ENCODE measurements at places on chromosomes 6 and 20.

DNA sequence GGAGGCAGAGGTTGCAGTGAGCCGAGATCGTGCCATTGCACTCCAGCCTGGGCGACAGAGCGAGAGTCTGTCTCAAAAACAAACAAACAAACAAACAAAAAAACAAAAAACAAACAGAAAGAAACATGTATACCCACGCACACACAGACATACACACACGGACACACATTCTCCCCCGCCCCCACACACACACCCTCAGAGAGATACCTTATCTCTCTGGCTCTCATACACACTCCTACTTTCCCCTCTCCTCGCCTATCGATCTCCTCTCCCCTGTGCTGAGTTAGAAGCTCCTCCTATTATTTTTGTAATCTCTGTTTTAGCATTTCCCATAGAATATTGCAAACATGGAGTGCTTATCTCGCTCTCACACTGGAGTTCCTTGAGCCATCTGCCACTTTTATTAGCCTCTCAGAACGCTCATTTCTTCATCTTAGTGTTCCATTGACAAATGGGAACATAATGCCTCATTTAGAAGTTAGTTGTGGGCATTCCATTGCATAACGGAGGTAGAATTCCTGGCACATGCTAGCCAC, 144.2 kb upstream of the CITED2 start:
- no peak for DNase-seq

- DNase-seq: no peak
Observed at GRCh38 chr20:46990596-46991104, 96.0 kb downstream of the EYA2 start.

DNA sequence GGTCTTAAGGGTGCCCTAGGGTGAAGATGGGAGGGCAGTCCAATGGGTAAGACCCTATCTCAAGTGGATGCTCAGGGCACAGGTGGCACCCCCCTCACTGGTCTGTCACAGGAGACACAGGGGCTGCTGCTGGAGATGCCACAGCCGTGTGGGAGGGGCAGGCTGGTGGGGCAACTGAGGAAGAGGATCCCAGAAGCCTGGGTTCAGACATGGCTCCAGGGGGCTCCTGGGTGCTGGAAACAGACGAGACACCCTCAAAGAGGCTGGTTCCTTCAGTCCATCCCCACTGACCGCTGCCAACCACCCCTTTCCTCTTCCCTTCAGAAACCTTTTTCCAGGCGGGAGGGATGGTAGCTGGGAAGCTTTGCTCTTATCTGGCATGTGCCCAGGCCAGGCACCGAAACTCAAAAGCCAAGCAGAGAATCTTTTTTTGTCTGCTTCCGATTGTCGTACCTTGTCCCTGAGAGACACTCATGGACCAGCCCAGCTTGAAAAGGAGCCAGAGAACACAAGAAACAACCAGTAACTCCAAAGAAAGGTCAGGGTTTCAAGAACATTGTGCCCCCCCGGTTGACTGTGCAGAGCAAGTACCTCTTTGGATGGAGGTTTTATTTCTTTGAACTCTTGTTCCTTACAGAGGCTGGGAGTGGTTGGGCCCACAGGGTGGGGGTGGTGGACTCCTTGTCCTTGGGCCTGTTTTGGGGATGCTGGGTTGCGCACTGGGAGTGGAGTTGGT, 28.5 kb upstream of the EMILIN3 start:
- DNase-seq: no peak

GRCh38 chr6:169904051-169904922, 152.9 kb downstream of the ERMARD start:
- DNase-seq: no peak

DNA sequence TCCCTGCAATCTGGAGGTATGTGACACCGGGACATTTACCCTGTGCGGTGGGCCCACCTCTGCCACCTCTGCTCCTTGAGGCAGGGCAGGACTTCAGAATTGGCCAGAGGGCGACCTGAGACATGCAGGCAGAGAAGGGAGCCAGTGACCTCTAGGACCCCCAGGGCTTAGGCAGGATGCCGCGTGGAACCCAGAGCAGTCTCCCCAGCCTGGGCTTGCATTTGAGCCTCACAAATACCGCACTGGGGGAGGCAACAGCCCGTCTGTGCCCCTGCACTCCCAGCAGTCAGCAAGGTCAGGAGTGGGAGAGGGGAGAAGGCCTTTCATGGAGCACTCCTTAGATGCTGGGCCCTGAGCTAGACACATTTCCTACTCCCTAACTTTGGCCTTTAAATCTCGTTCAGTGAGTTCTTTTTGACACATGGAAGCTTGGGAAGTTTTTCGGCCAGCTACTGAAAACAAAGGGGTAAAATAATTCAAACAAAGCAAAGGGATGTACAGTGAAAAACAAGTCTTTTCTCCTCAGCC, 41.7 kb downstream of the C20orf203 start:
- DNase-seq: no peak

DNA sequence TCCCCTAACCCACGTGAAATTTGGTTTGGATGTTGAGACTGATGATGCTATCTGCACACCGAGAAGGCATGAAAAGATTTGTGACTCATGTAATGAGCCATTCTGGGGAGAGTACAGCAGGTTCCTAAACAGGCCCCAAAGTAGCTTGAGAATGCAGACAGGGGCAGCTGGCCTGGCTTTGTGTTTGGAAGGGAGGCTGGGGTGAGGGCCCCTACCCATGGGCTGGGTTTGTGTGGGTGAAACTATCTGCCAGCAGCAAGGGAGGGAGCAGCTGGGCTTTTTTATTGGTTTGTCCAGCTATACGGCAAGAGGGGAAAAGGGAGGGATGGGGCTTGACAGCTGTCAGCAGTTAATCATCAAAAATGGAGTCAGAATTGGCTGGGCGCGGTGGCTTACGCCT, 87.0 kb upstream of the RNF24 start:
- no peak for DNase-seq

DNA sequence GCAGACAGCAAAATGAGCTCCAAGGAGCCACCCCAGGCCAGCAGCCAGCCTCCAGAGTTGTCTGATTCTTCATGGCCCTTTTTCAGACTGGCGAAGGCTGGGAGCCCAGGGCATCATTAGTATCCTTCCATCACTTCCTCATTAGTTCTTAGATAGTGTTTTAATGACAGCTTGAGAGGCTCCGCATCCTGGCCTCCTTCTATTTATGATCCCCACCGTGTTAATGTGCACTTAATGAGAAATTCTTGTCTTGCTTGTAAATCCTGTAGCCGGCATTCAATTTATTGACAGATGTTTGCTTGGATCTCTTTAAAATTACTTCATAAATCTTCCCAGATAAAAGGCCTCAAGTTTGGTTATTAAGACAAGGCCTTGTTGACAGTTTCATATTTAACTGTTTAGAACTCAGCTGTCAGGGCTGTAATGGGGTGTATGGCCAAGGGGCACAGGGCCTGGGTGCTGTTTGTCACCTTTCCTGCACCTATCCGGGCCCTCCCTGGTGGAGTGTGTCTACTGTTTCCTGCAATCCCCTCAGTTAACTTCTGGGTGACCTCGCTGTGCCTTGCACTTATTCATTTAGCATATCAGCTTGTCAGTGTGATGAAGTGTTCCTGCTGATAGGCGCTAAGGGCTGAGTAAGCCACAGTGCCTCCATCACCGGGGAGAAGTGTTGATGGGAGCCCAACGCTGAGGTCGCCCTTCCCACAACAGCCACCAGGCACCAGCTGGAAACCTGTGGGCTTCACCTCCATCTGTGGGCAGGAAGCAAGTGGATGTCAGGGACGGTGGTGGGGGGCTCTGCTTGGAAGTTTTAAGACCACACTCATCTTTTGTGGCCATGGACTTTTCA, 169.3 kb downstream of the TSHZ2 start:
- DNase-seq: no peak

GRCh38 chr6:105900125-105900937, 185.8 kb upstream of the PRDM1 start:
- peak; percentile 36 for DNase-seq

DNA sequence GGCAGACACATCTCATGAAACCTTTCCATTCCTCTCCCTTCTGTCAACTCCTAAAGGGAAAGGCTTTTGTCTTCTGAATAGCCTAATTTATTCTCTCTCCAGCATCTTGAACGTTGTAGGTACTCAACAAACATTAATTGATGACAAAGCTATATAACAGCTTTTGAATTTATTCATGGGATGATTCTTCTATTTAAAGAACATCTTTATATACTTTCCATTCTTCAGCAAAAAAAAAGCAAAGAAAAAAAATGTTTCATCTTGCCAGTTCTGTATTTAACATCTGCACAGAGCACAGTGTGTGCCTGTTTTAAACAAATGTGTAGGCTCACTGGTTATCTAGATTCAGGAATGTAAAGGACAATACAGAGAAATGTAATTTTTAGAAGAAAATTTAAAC, 648.7 kb downstream of the KIF16B start:
- DNase-seq: no peak

DNA sequence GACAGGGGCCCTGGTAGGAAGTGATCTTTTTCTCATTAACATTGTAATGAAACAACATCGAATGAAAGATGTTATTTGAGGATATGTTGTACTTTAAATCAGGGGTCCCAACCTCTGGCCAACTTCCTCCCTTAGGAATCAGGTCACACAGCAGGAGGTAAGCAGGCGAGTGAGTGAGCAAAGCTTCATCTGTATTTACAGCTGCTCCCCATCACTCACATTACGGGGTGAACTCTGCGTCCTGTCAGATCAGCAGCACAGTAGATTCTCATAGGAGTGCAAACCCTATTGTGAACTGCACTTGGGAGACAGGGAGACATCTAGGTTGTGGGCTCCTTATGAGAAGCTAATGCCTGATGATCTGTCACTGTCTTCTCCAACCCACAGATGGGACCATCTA, 19.9 kb downstream of the EPM2A start:
- no peak for DNase-seq

DNA sequence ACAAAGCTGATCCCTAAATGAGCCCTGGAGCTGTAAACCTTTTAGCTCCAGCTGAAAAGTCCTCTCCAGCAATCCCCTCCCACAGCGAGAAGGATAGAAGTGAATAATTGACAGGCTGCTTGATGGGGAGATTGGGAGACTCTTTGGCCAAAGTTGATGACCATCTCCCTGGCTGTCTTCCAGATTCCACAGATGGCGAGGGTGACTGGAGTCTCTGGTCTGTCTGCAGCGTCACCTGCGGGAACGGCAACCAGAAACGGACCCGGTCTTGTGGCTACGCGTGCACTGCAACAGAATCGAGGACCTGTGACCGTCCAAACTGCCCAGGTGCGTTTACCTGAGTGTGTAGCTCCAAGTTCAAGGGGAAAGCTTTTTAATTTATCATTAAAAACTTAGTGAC, 67.3 kb downstream of the ISM1 start:
- DNase-seq: no peak

GRCh38 chr6:28368522-28368921, 18.8 kb downstream of the ZKSCAN3 start:
- DNase-seq: no peak

GRCh38 chr6:81451787-81452186, 300.7 kb downstream of the TENT5A start:
- DNase-seq: no peak

DNA sequence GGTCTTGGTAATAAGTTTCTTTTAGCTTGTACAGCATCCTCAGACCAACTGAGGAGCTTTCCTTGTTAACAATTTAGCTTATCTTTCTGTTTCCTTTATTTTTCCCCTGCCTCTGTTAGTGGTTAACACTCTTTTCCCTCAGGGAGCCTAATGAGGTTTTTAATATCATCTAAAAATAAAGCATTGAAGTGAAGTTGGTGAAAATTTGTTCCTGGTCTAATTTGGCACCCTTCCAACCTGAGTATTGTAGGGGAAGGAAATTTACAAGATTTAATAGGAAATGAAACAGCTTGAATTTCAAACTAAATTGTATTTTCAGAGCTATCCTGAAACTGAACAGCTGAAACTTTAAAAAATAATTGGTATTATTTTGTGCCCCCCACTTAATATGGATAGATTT, 28.1 kb upstream of the VAPB start:
- no peak for DNase-seq

DNA sequence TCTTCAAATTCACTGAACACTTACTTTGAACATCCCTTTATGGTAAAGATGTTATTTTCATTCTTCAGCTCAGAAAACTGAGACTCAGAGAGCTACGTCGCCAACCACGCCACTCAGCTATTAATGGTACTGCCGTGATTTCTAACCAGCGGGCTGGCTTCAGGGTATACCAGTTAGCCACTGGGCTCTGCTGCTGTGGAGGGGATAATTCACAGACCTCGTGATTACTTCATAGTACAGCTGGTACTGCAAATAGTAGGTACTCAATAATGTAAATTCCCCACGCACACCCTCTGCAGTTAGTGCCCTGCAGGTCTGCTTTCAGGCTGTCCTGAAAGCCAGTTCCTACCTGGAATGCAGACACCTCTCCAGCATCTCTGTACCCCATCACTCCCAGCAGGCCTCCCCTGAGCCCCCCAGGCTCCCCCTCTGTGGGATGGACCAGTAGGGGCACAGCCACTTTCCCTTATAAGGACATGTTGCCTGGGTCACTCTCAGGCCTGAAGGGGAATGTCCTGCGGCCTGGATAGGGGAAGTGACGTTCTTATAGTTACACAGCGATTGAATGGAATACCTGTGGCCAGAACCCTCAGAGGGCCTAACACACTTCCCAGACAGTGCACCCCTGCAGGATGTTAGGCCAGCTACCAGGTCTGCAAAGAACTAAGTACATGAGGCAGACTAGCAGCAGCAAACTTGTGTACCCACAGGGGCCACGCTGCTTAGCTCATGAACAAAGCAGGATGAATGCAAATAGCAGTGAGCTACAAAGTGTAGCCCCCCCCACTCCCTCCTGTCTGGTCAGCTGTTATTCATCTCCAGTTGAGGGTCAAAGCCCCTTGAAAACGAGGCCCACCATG, 1.3 kb upstream of the OCSTAMP start:
- DNase-seq: no peak

DNA sequence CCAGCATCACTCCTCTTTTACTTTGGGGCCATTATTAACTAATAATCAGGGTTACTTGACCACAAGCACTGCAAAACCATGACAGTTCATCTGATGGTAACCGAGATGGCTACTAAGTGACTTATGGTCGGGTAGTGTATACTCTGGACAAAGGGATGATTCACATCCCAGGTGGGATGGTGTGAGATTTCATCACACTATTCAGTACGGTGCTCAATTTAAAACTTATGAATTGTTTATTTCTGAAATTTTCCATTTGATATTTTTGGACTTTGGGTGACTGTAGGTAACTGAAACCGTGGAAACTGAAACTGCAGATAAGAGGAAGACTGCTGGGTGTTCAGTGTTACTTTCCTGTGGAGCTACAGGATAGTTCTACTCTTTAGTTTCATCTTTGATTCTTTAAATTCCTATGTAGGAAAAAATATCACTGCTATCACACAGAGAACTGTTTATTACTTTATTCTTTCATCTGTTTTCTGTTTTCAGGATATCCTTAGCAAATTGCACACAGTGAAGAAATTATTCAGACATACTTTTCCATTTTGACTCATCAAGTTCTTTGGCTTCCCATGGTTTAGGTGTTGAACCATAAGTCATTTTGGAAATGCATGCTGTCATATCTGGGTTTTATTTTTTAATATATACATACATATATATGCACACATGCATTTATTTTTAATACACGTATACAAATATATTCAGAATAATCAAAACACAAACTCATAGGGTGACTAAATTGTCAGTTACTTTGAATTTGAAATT, 59.1 kb upstream of the C20orf144 start:
- DNase-seq: no peak
